ENCODE measurements at places on chromosomes 12 and 14.

GRCh38 chr14:56002876-56003625, 115.2 kb upstream of the PELI2 start:
- DNase-seq, result no peak

- DNase-seq, result no peak
Measured at GRCh38 chr14:86779416-86779815, 1213.6 kb downstream of the GALC start.

GRCh38 chr12:75724307-75724927, 213.0 kb upstream of the KRR1 start:
- no peak for DNase-seq

GRCh38 chr12:32906399-32907165, 10.0 kb upstream of the PKP2 start:
- no peak for DNase-seq

GRCh38 chr12:53239643-53240258, 7.7 kb upstream of the RARG start:
- no peak for DNase-seq

Data from Daoy (cell line).